ENCODE measurements at places on chromosomes 3 and 15. TPM values are rescaled to one million over a fixed set of nuclear protein-coding genes. Genes with fewer than 3 reads are reported as not detected.

SPATA12 gene
- not detected for total RNA-seq

RBP2 gene
- total RNA-seq: not detected

GPR176 gene
- total RNA-seq: not detected

AGBL1 gene
- not detected for total RNA-seq

TFRC gene
- 208 TPM for total RNA-seq

Data from CD8-positive, alpha-beta T cell (primary cell).